Left kidney (tissue), 8 donors: ENCODE measurements at places on chromosomes 3 and 15. TPM values are rescaled to one million over a fixed set of nuclear protein-coding genes. Genes with fewer than 3 reads are reported as not detected.

DNA sequence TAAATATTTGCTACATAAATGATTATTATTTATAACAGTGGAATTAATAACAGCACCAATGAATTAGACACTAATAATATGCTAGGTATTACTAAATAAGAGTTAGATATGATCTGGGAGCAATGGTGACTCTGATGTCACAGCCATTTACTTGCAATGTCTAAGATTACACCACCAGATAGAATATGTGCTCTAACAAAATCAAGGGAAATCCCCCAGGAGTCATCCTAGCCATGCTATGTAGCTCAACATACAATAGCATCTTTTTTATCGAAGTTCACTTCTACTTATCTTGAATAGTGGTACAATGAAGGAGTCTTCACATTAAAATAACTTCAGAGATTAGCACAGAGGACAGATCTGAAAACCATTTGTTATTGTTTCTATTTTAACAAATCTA, 154.0 kb downstream of the FMN1 start:
- DNase-seq = no peak

- no peak for DNase-seq
Measured at GRCh38 chr3:976006-976405, 116.8 kb upstream of the CNTN6 start.

- no peak for DNase-seq
Measured at GRCh38 chr15:46304321-46304720, 669.5 kb downstream of the SQOR start.

The ZNF80 gene
- 0.15 TPM for polyA plus RNA-seq

- DNase-seq = no peak
Measured at GRCh38 chr3:46462111-46462510, 2.6 kb downstream of the LTF start.

GRCh38 chr15:51846463-51847230, 17.2 kb downstream of the TMOD3 start:
- DNase-seq = no peak

GRCh38 chr3:14481646-14482036, 58.5 kb downstream of the GRIP2 start:
- no peak for DNase-seq

The SLC24A5 gene
- polyA plus RNA-seq = 2.0 TPM

- no peak for DNase-seq
Measured at GRCh38 chr15:49815526-49815925, 194.7 kb downstream of the DTWD1 start.

The SLC2A2 gene
- 19.5 TPM for polyA plus RNA-seq

The CCR3 gene
- not detected for polyA plus RNA-seq

DNA sequence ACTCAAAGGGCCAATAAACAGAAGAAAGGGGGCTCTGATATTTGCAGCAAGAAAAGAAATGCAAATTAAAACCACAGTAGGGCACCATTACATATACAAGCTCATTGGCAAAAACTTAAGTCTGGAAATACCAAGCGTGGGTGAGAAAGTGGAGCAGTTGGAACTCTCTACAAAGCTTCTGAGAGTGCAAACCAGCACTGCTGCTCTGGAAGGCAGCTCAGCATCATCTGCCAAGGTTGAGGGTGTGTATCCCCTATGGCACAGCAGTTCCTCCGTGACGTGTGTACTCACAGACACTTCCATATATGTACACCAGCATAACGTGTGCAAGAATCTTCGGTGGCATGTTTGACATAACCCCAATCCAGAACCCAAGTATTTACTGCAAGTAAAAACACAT, 271.0 kb upstream of the ATP10A start:
- no peak for DNase-seq

- DNase-seq = no peak
Measured at GRCh38 chr3:49859576-49860305, 3.4 kb upstream of the TRAIP start.

The KIF15 gene
- polyA plus RNA-seq = 39.8 TPM

GRCh38 chr3:113084777-113085176, 94.0 kb downstream of the GTPBP8 start:
- DNase-seq = no peak

DNA sequence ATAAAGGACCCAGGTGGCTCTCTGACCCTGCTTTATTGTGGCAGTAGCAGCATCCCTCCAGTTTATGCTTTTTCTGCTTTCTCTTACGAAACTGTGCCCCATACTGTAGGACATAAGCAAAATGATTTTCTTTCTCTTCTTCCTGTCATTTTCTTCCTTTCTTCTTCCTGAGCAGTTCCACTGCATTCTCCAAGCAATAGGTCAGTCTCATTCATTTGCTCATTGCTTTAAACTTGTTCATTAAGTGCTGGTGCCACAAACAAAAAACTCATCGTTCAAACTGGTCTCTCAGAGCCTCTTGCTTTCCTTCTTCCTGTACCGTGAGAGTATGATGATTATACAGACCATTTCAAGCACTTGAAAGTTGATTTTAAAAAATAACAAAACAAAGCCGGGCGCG, 66.8 kb downstream of the PDE8A start:
- DNase-seq = no peak

DNA sequence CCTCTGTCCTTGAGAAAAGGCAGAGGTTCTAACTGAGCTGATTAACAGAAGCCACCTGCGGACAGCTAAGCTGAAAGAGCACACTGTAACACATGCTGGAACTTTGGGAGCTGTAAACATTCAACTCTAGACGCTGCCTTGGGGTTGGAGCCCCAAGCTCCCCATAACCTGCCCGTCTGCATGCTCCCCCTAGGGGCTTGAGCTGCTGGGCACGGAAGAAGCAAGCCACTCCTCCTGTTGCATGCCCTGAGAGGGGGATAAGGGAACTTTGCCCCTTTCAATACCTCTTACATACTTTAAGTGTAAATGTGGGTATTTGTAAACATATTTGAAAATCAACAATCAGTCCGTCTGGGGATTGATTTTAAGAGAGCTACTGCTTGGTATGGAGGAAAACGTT, 188.4 kb downstream of the ADAMTSL3 start:
- DNase-seq = no peak
